Aorta (tissue), 5 donors: ENCODE measurements at places on chromosomes 3 and 15. TPM values are rescaled to one million over a fixed set of nuclear protein-coding genes. Genes with fewer than 3 reads are reported as not detected.

Gene FGD5
- 61.6 TPM for total RNA-seq

Gene CCDC39
- not detected for total RNA-seq

GRCh38 chr15:64249883-64250575 is 87.2 kb upstream of the PPIB start:
- H3K27me3 ChIP-seq, result no peaks in the 10 kb centered on the region
- no peak overlapping the region for H3K4me3 ChIP-seq
- no peak for DNase-seq
- no peak overlapping the region for H3K27ac ChIP-seq
- no peaks in the 10 kb centered on the region for H3K4me1 ChIP-seq
- no peaks in the 10 kb centered on the region for H3K36me3 ChIP-seq

DNA sequence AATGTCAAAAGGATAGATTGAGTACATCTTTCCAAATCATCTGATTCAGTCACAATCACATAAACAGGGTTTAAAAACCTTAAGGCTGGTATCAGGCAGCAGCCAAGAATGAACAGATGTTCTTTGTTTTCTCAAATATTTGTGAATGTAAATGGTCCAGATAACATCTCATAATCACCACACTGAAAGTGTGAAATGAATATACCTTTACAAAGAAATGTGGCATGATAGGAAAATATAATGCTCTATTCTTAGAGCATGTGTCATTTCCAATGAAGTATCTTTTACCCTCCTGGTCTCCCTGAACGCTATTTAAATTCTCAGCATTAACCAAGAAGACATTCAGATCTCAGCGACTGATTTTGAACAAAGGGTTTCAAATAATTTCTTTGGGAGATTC is 8.8 kb upstream of the ACTC1 start:
- peaks cover 1% of the 10 kb centered on the region for H3K4me1 ChIP-seq
- DNase-seq, result no peak
